ENCODE measurements at places on chromosomes 4 and X.

DNA sequence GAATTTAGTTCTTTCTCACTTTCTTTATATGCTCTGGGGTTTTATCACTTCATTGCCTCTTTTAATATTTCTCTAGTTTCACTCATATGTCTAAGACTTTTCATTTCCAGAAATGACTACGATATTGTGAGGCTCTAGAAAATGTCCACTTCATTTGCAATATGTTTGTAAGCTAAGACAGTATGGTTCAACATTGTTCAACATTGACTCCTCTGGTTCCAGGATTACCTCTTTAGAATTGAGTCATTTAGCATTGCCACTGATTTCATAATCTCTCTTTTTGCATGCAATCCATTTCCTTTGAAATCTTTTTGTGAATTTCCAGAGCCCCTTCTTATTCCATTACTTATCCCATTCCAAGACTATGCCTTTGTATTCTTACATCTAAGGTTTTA, 32.3 kb downstream of the BBS12 start:
- DNase-seq, result no peak

DNA sequence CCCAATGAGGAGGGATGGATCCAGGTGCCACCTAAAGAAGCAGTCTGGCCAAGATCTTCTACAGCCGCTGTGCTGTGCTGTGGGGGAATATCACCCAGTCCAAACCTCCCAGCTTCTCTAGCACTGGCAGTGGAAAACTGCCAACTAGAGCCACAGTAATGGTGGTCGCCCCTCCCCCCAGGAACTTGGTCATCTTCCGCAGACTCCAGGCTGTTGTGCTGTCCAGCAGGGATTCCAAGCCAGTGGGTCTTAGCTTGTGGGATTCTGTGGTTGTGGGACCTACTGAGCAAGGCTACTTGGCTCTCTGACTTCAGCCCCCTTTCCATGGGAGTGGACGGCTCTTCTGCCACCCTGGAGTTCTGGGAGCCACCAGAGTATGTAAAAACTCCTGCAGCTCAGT, 18.2 kb downstream of the GPRASP1 start:
- DNase-seq, result no peak

GRCh38 chr4:100049872-100050271, 99.8 kb upstream of the H2AZ1 start:
- DNase-seq, result no peak

DNA sequence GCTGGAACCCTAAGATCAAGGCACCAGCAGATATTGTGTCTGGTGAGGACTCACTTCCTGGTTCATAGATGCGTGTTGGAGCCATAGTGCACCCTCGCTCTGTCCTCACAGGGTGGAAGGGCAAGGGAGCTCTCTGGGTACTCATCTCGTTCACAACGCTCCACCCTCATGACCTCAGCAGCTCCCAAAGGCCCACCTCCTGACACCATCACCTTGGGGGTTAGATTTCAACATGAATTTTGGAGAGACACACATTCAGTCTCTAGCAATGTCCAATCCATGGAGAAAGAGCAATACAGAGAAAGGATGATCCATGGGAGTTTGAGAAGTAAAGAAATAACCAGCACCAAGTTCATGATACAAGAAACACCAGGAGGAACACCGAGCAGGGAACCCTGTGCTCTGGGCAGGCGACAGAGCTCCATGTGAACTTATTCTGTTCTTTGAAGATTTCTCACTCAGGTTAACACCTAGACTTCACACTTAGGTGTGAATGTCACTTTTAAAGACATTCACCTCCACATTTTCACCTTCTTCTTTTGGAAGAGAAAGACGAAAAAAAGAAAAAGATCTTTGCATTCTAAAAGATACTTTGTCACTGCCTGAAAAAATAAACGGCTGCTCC, 171.8 kb upstream of the FAM9B start:
- DNase-seq, result no peak

DNA sequence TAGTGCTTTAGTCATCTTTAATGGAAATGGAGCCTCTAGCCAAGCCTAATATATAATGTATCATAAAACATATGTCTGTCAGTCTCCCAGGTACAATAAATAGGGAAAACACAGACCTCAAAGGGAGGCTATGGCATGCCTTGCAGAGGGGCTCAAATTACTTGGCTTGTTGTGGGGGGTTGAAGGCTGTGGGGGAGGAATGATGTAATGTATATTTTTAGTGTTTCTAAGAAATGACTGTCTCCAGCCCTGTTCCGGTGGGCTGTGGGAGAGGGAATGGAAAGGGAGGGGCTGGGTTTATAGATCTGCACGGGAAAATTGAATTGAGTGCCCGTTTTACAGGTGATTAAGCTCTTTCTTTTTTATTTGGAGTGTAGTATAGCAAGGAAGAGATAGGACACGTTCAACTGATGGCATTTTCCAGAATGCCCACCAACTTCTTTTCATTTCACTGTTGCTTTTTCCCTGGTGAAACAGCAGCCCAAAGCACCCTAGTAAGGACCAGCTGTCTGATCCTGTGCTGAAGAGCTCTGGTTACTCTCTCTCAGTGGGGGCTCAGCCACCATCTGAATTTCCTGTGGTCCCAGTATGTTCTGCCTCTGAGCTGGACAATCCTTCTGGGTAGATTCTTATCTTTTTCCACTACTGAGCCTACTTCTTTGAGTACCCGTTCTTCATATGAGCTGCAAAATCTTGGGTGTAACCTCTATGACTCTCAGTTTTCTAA, 220.7 kb upstream of the CASK start:
- no peak for DNase-seq

GRCh38 chr4:73870768-73871167, 1.6 kb downstream of the CXCL1 start:
- no peak for DNase-seq

DNA sequence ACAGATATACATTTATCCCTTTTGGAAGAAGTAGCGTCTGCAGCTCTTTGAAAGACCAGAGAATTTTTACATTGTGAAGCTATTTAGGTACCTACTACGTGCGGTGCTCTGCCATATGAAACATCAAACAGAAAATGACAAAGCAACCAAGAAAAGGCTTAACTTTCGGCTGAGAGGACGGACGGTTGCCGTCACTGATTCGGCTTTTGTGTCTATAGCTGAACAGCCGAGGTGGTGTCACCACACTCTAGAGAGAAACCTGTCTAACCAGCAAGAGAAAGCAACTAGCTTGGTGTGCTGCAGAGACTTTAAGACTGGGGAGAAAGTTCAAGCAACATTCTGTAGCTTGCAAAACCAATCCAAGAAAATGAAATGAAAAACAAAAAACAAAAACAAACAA, 145.5 kb downstream of the SHOX start:
- DNase-seq, result no peak

DNA sequence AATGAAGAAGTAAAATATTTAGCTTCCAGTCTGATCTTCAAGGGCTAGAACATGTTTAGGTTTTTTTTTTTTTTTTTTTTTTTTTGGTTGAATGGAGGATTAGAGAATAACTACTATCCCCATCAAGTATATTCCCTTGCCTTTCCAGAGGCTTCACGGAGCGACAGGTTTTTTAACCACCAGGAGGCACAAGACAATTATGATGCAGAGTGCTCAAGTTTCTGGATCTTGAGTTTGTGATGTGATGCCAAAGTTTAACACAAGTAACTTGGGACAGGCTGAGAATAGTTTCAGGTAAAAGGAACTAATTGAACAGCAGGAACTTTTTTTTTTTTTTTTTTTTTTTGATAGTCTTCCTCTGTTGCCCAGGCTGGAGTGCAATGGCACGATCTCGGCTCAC, 30.3 kb downstream of the CCNI start:
- DNase-seq, result no peak

DNA sequence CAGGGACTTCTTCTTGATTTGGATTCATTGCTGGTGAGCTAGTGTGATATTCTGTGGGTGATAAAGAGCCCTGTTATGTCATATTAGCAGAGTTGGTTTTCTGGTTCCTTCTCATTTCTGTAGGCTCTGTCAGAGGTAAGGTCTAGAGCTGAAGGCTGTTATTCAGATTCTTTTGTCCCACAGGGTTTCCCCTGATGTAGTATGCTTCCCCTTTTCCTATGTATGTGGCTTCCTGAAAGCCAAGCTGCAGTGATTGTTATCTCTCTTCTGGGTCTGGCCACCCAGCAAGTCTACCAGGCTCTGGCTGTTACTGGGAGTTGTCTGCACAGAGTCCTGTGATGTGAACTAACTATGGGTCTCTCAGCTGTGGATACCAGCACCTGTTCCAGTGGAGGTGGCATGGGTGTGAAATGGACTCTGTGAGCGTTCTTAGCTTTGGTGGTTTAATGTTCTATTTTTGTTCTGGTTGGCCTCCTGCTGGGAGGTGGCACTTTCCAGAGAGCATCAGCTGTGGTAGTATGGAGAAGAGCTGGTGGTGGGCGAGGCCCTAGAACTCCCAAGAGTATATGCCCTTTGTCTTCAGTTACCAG, 373.7 kb downstream of the AR start:
- no peak for DNase-seq

GRCh38 chrX:35711281-35711680, 86.9 kb upstream of the MAGEB16 start:
- DNase-seq, result no peak

- DNase-seq, result no peak
Measured at GRCh38 chrX:32026772-32027171, 954.9 kb upstream of the FTHL17 start.

- DNase-seq, result no peak
Measured at GRCh38 chrX:45710081-45710801, 509.6 kb upstream of the DIPK2B start.

- peak; percentile 39 for DNase-seq
Measured at GRCh38 chr4:48141048-48141447, 7.0 kb upstream of the TXK start.

- no peak for DNase-seq
Measured at GRCh38 chrX:138771047-138771446, 59.5 kb upstream of the FGF13 start.

- no peak for DNase-seq
Measured at GRCh38 chr4:72209600-72209999, 177.8 kb downstream of the NPFFR2 start.

- no peak for DNase-seq
Measured at GRCh38 chrX:152817078-152817764, 13.3 kb downstream of the CETN2 start.

DNA sequence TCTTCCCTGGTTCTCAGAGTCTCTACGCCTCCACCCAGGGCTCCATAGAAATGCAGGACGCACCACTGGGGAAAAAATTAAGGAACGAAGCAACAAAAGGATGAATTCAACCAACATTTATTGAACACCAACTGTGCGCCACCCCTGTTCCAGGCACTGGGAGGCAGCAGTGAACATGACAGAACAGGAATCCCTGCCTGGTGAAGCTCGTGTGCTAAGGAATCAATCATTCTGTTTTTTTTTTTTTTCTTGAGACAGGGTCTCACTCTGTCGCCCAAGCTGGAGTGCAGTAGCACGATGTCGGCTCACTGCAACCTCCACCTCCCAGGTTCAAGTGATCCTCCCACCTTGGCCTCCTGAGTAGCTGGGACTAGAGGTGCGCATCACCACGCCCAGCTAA, 1.9 kb upstream of the FTSJ1 start:
- no peak for DNase-seq

DNA sequence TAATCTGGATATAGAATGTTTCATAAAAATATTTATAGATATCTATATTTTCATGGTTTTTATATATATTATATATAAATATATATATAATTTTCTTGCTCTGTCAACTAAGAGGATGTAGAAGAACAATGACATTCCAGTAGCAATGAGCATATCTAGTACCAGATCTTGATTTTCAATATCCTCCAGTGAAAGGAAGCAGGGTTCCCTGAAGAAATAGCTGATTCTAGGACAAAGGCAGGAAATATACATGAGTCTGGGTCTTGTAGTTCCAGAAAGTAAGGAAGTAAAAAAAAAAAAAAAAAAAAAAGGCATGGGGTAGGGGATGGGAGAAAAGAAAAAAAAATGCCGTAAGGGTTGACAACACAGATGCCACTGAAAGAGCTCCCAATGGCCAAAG, 241.4 kb downstream of the RASL11B start:
- no peak for DNase-seq

DNA sequence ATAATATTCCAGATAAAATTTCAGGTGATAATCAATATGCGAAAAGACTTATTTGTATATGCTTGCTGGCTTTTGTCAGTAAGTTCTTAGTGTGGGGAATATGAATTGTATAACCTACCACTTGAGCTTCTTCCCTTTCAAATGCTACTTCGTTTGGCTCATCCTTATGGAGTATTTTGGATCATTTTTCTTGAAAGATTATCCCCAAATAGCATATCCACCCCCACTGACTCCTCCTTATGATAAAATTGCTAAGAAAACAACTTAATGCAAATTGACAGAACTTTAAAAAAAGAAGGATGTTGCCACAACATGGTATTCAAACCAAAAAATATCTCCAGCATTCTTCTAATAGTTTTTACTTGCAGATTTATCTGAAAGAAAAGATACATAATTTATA, 393.3 kb downstream of the PPP3CA start:
- DNase-seq, result no peak

- no peak for DNase-seq
Measured at GRCh38 chrX:10110316-10110935, 46.3 kb upstream of the CLCN4 start.
